Activated CD8-positive, alpha-beta memory T cell treated with anti-CD3 and anti-CD28 coated beads for 1 hour (primary cell): ENCODE measurements at places on chromosomes 6 and 20.

- no peak for DNase-seq
Observed at GRCh38 chr6:18161431-18161830, 6.2 kb downstream of the KDM1B start.

- no peak for DNase-seq
Observed at GRCh38 chr6:89434954-89435353, 2.0 kb downstream of the ANKRD6 start.

- no peak for DNase-seq
Observed at GRCh38 chr6:140538926-140539325, 1164.5 kb upstream of the CITED2 start.

GRCh38 chr6:52299653-52300052 is 15.1 kb upstream of the MCM3 start:
- DNase-seq: no peak

GRCh38 chr20:63247671-63248228 is 6.5 kb downstream of the NKAIN4 start:
- DNase-seq: no peak

GRCh38 chr6:103122766-103123601 is 1729.5 kb downstream of the GRIK2 start:
- no peak for DNase-seq

DNA sequence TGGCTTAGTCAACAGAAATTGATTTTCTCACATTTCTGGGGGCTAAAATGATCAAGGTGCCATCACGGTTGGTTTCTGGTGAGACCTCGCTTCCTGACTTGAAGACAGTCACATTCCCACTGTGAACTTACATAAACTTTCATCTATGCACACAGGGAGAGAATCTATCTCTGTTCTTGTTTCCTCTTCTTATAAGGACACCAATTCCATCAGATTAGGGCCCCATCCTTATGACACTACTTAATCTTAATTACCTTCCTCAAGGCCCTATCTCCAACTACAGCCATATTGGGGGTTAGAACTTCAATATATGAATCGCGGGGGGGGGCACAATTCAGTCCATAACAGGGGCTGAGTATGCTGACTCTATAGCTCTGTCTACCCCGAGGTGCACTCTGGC is 10.6 kb upstream of the SCGN start:
- DNase-seq: no peak

GRCh38 chr6:69217343-69217742 is 579.5 kb downstream of the LMBRD1 start:
- no peak for DNase-seq

- DNase-seq: no peak
Observed at GRCh38 chr6:46893648-46894047, 28.1 kb downstream of the ADGRF5 start.

DNA sequence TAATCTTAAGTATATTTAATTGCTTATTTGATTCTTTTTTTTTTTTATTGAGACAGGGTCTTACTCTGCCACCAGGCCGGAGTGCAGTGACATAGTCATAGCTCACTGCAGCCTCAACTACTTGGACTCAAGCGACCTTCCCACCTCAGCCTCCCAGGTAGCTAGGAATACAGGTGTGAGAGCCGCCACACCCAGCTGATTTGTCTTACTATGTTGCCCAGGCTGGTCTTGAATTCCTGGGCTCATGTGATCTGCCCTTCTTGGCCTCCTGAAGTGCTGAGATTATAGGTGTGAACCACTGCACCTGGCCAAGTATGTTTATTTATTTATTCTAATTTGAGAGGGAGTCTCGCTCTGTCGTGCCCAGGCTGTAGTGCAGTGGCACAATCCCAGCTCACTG is 38.2 kb downstream of the PTPN1 start:
- DNase-seq: no peak

GRCh38 chr6:114445846-114446245 is 103.0 kb upstream of the HS3ST5 start:
- no peak for DNase-seq

DNA sequence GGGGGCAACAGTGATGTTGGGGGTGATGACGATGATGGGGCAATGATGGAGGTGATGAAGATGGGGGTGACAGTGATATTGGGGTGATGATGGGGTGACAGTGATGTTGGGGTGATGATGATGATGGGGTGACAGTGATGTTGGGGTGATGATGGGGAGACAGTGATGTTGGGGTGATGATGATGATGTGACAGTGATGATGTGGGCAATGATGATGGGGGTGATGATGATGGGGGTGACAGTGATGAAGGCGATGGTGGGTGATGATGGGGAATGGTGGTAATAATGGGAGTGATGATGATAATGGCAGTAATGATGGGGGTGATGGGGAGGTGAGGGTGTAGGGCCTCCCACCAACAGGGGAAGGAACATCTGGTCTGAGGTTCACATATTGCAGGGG is 150.6 kb downstream of the ERMARD start:
- no peak for DNase-seq

GRCh38 chr6:46915380-46915779 is 6.4 kb downstream of the ADGRF5 start:
- no peak for DNase-seq

DNA sequence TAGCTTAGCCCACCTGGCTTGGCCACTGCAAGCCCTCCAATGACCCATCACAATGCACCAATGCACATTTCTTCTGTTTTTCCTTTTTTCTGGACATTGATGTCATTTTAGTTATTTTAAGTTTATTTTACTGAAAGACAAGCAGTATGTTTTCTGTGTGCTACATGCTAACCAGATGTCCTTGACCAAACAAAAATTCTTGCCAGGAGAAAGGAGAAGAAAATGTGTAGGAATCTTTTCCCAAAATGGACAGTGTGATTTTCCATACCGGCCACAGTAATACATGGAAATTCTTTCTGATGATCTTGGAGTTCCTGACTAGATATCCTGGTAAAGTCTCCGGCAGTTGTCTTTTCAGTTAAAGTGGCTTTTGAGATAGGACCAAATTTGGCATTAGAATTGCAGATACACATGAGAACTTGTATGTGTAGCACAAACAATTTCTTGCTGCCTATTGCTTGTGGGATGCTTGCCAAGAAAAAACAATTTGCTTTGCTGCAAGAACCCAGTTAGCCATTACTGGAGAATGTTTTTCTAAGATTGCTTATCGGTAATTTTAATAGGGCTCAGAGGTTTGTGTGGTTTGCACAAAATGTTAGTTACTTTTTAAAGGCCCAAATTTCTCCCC is 696.5 kb upstream of the CITED2 start:
- DNase-seq: no peak

DNA sequence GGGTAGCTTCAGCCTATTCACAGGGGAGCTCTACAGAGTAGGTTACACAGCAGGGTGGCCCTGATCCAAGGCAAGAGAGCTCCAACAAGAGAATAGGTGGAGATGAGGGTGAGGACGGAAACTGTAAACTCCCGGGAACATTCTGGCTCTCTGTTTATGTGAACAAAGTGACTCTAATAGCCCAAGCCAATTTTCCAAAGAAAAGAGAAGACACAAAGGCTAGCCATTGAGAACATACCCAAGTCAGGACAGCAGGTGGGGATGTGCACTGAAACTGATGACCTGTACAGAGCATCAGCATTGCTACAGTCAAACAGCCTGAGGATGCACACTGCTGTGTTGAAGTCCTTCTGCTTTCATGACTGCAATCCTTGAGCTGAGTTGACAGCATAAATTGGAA is 136.0 kb upstream of the TOP1 start:
- DNase-seq: no peak

GRCh38 chr6:33790379-33790778 is 1.4 kb upstream of the LEMD2 start:
- no peak for DNase-seq

DNA sequence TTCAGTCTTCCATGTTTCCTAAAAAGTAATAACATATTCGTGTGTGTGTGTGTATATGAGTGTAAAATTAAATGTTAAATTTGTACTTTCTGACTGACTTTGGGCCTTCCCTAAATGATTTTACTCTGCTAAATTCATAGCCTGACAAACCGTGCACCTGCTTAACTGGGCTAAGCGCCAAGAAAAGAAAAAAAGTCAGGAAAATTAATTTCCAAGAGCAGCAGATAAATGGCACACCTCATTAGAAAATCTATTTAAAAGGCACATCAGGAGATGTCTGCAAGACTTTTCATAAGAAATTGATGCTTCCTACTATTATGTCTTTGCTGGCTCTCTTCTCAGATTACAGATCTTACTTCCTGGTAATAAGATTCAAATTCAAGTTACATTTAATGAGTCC is 72.4 kb downstream of the TRDN start:
- no peak for DNase-seq

GRCh38 chr6:105214668-105215067 is 34.9 kb upstream of the POPDC3 start:
- no peak for DNase-seq

DNA sequence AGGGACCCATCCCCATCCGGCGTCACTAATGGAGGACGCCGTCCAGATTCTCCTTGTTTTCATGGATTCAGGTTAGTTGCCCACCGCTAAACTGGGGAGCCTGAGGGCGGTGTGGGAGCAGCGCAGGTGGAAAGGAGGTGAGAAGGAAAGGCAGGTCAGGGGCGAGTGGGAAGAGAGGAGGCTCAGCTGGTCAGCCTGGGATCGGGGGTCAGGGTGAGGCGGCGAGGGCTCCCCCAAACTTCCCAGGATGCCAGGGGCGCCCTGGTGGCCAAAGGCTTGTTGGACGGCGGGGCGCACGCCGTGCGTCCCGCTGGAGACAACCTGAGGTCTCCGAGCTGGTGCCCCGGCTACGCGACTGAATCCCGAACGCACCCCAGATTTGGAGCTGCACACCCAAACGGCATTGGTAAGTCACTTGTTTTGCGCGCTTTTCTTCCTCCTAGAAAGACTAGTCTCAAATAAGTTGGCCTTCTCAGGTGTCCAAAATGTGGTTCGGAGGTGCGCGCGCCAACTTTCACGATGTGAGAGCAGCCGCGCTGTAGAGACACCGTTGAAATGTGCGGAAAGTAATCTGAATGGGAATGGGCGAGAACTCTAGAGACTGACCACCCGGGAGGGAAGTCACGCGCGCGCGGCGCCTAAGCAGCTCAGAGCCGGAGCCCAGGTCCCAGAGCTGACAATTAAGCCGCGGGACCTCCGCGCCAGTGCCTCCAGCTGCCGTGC is 9.7 kb downstream of the GNAS-AS1 start:
- no peak for DNase-seq

GRCh38 chr6:148364056-148364824 is 21.6 kb downstream of the SASH1 start:
- no peak for DNase-seq
